Activated T-helper 1 cell treated with anti-CD3 and anti-CD28 coated beads, Interleukin-2, amount 50 U/mL, for 16 hours (primary cell): ENCODE measurements at places on chromosomes 16 and 17.

GRCh38 chr16:67163999-67164558 lies 466 bp upstream of the HSF4 start:
- DNase-seq = no peak

DNA sequence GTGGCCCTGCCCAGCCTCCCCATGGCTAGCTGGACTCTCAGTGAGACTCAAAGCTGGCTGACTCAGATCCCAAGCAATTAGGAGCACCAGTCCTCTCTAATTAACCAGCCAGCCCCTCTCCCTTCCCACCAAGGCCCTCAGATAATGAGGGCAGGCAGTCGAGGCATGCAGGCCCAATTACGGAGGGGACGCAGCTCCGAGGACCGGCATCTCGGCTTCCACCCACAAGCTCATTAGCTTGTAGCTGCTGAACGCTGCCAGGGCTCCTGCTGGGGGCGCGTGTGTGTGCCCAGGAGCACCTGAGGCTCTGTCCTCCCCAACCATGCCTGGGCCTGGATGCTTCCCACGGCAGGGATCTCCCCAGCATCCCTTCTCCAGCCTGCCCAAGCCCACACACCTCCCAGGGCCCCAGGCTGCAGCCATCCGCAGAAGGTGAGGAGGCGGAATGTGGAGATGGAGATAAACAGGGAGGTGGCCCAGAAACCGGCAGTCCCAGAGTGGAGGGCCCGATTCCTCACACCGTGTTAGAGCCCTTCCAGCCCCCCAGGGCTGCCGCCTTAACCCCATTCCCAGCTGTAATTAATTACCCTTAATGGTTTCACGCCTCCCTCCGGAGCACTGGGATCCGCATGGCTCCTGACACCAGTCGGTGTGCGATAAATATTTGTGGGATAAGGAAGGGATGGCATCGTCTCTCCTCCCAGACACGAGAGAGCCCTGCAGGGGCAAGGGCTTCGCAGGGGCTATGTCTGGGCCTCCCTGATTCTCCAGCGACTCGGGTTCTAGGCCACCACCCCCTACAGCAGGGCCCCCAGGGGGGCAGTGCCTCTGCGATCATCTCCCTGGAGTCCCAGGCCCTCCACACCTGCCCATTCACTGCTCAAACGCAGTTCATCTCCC lies 42.2 kb downstream of the RPH3AL start:
- DNase-seq = no peak

- no peak for DNase-seq
These were observed 79.6 kb upstream of the HS3ST2 start for GRCh38 chr16:22734368-22734767.

GRCh38 chr16:15834502-15834901 lies 22.3 kb downstream of the MYH11 start:
- DNase-seq = no peak

DNA sequence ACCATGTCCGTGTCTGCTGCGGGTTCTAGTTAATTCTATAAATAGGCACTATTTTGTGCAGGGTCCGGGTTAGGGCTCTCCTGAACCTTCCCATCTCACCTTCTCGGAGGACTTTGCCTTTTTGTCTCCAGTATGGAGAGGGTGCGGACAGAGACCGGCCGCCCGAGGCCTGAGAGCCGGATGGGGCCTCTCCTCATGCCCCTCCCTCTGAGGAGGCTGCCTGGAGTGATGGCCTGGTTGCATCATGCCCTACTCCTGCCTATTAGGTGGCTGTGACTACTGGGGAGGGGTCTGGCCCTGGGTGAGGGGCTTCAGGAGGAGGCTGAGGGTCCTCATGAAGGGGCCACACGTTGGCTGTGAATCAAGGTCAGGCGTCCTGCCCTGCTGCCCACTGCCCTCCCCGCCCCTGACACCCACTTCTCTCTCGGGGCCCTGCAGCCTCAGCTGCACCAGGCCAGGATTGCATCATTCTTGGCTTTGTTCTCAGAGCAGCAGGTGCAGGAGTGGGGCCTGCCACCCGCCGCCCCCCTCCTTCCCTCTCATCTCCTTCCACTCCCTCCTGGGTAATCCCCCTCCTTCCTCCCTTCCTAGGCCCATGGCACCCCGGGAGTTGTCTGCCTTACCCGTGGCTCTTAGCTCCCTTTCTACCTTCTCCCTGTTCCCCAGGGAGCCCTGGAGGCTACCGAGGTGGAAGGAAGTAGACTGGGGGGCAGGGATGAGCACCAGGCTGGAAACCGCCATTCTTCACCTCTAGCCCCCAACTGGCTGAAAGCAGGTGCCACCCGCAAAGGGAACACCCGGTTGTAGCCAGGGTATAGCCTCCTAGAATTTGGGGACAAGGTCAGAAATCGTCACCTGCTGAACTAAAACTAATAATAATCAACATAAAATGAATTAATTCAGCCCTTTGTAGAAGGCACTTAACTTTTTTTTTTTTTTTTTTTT lies 12.7 kb upstream of the ARHGAP23 start:
- DNase-seq = no peak
